CD4-positive, alpha-beta T cell treated with Interleukin-4 for 4 hours (primary cell): ENCODE measurements at places on chromosomes 2 and 18.
A peak's percentile ranks its signal among the peaks of the same experiment; 100 is the strongest.

DNA sequence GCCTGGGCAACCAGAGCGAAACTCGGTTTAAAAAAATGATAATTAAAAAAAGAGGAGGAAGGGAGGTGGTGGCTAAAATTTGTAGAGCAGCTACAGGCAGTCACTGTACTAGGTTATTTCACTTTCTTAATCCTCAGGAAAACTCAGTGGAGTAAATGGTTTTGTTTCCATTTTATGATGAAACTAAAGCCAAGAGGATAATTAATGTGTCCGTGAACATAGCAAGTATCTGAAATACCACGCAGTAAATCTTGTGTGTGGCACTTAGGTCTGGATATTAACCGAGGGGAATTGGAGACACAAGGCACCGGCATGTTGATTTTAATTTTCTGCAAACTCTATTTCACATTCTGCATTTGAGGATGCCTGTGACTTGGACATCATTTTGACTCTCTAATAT lies 14.5 kb downstream of the SH3BP4 start:
- DNase-seq = no peak

DNA sequence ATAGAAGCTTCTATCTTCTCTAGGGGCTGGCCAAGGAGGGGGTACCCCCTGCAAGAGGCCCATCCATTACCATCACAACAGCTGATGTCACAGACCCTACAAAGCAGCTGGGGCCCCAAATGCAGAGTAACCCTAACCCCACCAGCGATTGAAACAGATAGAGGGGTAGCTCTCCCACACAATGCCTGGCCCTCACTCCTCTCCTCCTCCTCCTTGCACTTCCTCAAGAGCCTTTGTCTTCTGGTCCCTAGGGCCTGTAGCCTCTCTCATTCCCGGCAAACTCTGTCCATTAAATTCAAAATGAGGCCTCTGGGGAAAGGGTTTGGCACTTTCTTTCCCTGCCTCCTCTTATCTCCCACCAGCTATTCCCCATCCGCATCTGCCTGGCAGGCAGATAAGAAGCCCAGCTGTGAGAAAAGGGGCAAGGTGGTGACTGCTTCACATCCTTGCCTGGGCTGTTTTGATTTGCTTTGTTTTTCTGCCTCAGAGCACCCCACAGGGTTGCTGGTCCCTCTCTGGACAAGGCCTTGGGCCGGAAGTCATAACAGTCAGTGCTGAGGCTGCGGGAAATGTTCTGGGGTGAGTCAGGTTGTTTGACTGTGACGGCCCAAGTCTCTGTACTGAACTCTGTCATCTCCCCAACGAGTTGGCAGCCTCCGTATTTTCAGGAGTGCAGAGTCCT lies 26.1 kb upstream of the CYP26B1 start:
- no peak for DNase-seq

- no peak for DNase-seq
Measured at GRCh38 chr2:6618201-6618600, 247.5 kb downstream of the CMPK2 start.

- DNase-seq = no peak
Measured at GRCh38 chr2:231795525-231796327, 9.5 kb downstream of the COPS7B start.

DNA sequence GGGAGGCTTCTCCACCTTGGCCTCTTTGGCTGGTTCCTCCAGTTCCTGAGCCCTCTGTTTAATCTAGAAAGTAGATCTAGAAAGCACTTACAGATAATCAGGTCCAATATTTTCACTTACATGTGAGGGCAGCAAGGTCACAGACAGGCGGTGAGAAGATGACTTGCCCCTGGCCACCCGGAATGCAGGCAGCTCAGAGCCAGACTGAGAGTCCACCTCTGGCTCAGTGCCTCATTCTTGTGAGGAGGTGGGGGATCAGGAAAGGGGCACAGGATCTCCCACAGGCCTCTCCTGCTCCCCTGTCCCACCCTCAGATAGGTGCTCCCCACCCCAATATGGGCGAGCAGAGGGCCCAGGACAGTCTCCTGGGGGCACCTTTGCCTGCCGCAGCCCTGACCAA lies 5.8 kb downstream of the WNT6 start:
- DNase-seq = no peak

DNA sequence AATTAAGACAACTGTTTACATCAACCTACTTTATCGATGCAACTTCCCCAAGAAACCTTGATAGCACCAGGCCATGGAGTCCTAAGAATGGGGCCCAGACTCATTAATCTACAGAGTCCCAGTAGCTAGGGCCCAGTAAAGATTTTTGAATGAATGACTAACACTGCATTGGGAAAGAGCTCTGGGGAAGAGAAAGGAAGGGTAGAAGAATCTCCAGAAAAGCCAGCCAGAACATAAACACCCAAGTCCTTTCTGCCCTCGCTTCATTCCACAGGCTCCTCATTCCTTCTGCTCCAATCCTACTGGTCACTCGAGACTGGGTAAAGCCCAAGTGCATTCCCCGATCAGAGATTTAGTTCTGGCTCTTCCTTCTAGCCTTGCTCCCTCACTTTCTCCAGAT lies 44.3 kb downstream of the CYRIA start:
- DNase-seq = no peak

GRCh38 chr2:41137031-41137430 lies 685.1 kb upstream of the SLC8A1 start:
- no peak for DNase-seq

GRCh38 chr2:238689871-238690389 lies 158.0 kb upstream of the TWIST2 start:
- no peak for DNase-seq

- DNase-seq = no peak
Measured at GRCh38 chr2:46955764-46956163, 40.2 kb upstream of the MCFD2 start.

DNA sequence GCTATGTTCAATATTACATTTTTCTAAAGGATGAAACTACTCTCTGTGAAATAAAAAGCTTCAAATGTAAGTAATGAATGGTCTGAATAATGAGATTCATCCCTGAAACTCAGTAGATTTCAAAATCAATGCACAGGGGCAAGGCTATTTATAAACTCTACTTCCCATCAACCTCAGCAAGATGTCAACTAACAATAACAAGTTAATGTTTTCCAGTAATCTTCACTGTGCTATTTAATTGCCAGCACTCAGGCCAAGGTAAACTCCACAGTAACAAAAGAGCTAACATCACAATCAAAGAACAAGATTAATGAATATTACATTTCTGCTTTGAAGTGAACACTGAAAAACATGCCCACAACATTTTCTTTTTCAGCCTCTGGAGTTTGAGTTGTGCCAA lies 144.3 kb upstream of the ZFP36L2 start:
- no peak for DNase-seq

- DNase-seq = no peak
Measured at GRCh38 chr18:10051877-10052631, 138.2 kb downstream of the VAPA start.

DNA sequence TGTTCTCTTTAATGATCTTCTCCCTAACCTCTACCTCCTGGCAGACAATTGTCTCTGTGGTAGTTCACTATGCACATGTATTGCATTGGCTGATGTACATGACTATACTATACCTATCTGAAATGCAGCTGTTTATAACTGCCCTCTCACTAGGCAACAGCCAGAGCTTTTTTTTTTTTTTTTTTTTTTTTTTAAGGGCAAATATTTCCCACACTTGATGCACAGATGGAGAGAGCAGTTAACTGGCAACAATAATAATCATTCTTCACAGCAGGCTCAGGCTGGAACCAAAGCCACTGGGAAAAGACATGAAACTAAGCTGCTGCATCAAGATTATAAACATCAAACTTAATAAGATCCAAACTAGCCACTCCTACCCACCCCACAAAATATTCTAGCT lies 707.7 kb downstream of the LRP1B start:
- DNase-seq = no peak

DNA sequence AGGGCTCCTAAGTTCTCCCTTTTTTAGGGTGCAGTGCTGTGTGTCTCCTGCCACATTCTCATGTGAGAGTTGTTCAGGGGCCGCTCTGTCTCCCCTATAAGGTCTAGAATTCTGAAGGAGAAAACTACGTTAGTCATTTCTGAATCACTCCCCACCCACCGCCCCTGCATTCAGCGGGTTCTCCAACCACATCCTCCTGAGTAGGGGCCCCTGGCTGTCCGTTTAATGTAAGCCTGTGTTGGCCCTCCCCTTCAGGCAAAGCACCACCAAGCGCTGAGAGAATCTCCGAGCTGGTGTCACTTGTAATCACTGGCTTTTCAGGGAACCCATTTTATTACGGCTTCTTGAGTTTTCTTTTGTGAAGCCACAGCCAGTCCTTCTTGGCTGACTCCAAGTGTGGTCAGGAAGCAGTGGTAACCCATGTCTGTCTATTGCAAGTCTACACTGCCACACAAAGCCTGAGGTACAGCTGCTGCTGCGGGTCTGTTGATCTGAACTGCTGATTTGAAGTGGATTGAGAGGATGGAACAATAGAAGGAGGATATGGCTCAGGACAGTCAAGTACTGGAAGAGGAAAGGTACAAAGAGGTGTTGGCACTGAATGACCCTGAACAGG lies 16.9 kb downstream of the LCT start:
- peak; percentile 53 for DNase-seq

GRCh38 chr2:209653134-209653533 lies 118.5 kb upstream of the UNC80 start:
- DNase-seq = no peak

DNA sequence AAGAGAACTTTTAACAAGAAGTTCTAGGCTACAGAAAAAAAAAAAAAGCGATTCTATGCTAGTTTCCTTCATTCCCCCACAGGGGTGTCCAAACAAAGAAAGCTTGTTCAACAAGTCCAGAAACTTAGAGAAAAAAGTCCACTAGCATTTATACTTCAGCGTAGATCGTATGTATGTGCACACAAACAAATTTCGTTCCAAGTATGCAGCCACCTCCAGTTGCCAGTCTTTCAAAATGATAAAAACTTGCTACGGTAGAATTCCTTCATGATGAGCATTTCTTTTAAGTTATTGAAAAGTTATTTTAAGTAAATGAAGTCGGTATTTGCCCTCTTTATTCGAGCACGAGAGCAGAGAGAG lies 3.7 kb upstream of the OTX1 start:
- DNase-seq = no peak

DNA sequence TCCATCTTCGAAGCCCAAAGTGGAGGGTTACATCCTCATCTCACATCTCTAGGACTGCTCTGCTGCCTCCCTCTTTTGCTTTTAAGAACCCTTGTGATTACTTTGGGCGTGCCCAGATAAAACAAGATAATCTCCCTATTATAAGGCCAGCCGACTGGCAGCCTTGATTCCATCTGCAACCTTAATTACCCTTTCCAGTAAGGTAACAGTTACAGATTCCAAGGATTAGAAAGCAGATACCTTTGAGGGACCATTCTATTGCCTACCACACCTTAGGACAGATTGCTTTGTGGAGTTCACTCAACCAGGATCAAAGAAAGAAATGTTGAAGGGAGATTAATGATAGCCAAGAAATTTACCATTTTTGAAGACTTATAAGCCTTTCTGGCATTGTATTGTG lies 250.8 kb upstream of the ACVR2A start:
- DNase-seq = no peak

DNA sequence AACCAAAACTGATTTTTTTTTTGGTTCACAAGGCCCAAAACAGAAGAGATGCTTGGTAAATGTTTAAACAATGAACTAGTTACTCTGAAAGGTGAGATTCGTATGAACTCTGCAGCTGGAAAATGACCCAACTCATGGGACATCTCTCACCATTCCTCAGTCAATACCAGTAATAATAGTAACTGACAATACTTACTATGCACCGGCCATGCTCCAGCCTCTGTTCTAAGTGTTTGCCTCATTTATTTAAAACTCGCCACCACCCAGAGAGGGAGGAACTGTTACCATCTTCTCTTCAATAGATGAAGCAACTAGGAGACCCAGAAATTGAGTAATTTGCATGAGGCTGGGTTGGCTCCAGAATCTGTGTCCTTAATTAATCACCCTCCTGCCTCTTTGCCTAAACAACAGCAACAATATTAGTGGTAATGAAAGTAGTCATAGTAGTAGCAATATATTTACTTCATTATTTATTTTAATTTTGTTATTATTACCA lies 130.4 kb downstream of the CTIF start:
- DNase-seq = no peak

GRCh38 chr18:74389171-74389927 lies 67.8 kb downstream of the DIPK1C start:
- DNase-seq = no peak

GRCh38 chr18:2515908-2516625 lies 55.2 kb downstream of the METTL4 start:
- peak; percentile 14 for DNase-seq

DNA sequence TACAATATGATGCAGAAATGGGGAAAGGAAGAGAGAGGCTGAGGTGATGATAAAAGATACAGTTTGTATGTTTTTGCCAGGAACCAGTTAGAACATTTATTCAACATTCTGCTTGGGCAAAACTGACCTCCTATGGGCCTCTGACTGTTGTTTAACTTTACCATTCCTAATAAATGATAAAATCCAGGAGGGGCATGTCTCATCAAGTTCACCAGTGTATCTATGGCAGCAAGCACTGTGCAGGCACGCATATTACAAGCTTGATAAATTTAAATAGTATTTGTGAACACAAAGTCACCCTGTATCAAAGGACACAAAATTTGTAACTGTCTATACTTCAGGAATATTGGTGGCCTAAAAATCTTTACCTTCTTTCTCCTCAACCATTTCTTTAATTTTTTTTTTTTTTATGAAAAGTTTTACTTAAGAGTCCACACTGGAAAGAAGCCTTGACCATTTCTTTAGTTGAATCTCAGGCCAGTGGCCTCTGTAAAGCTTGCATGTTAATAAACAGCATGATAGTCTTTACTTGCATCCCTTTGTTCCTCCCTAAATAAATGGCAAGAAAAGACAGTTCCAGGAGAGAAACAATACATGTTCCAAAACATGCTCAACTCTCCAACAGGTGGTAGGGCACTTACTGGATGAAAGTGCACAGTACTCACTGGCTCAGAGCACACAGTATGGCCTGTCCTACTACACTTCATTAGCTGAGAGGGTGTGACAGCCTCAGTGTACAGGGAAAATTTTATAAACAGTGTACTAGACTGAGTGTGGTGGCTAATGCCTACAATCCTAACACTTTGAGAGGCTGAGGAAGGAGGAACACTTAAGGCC lies 52.3 kb downstream of the SOS1 start:
- no peak for DNase-seq

DNA sequence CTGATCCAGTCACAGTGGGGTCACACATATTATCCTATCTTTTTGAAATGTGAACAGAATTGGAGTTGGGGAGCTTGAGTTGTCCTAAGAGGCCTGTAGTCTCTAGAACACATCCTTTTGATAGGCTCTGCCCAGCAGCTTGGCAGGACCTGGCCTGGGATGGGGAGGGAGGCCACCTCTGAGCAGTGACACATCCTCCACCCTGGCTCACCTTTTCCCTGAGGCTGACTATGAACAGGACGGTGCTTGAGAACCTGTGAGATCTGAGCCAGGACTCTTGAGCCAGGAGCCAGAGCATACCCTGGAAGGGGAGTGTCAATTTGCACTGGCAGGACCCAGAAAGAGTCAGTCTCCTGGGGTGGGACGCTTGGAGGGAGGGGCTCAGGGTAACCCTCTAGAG lies 17.7 kb upstream of the ATP6V1B1 start:
- no peak for DNase-seq

GRCh38 chr2:216678813-216679657 lies 16.3 kb downstream of the IGFBP5 start:
- DNase-seq = no peak

- no peak for DNase-seq
Measured at GRCh38 chr2:68469935-68470334, 2.5 kb downstream of the APLF start.

GRCh38 chr2:88254437-88255091 lies 84.4 kb downstream of the THNSL2 start:
- no peak for DNase-seq
